Progenitor cell of endocrine pancreas (in vitro differentiated cells): ENCODE measurements at places on chromosomes 3 and 15.

DNA sequence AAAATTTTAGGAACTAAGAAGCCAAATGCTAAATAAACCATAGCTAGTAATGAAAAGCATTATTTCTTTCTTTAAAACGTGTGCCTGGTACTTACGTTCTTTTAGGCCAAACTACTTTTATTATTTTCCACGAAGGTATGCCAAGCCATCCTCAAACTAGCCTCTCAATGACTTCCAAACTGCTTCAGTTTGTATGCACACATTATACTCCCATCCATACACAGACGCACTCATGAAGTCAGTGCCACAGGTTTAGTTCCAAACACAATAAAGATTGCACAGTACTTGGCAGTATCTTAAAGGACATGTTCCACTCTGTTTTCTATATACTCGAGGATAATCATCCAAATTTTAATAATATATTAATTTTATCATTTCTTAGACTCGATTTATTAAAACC is 609.2 kb upstream of the ZNF385D start:
- no peak for DNase-seq

DNA sequence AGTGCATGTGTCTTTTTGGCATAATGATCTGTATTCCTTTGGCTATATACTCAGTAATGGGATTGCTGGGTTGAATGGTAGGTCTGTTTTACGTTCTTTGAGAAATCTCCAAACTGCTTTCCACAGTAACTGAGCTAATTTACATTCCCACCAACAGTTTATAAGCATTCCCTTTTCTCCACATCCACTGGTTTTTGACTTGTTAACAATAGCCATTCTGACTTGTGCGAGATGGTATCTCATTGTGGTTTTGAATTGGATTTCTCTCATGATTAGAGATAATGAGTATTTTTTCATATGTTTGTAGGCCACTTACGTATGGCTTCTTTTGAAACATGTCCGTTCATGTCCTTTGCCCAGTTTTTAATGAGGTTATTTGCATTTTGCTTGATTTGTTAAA is 117.7 kb downstream of the CHCHD4 start:
- no peak for DNase-seq

DNA sequence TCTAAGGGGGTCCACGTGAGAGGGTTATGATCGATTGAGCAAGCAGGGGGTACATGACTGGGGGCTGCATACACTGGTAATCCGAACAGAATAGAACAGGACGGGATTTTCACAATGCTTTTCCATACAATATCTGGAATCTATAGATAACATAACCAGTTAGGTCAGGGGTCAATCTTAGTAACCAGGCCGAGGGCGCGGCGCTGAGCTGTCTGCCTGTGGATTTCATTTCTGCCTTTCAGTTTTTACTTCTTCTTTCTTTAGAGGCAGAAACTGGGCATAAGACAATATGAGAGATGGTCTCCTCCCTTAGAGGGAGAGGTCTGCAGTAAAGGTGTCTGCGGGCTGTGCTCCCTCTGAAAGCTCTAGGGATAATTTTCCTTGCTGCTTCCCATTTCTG is 261.3 kb downstream of the XXYLT1 start:
- DNase-seq = no peak

DNA sequence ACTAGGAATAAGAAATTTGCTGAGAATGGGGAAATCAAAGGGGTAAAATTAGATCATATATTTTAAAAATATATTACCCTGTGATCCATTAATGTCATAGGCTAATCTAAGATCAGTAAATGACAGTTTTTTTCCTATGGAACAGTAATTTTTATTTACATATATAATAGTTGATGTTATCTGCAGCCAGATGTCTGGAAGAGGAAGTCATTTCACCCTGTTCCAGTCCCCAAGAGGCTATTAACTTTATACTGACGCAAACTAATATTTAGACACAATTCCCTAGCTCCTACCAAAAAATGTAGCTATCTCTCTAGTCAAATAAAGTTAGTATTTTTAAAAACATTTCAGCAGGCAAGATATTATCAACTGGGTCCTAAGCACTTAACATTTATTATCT is 558.0 kb downstream of the MECOM start:
- no peak for DNase-seq

DNA sequence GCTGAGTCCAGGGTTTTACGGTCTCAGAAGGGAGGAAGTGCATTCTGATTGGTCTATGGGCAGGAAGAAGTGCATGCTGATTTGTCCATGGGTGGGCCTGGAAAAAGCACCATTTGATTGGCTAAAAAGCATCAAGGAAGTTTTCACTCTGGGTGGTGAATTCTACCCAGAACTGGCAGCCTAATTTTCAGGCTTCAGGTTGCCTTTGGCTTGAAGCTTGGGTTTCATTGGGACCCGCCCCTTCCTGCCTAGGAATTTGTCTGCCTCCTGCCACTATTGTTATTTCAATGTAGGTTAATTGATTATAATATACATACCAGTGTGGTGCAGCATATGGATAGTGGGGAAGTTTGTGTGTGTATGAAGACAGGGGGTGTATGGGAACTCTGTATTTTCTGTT is 1355.9 kb downstream of the SI start:
- no peak for DNase-seq

DNA sequence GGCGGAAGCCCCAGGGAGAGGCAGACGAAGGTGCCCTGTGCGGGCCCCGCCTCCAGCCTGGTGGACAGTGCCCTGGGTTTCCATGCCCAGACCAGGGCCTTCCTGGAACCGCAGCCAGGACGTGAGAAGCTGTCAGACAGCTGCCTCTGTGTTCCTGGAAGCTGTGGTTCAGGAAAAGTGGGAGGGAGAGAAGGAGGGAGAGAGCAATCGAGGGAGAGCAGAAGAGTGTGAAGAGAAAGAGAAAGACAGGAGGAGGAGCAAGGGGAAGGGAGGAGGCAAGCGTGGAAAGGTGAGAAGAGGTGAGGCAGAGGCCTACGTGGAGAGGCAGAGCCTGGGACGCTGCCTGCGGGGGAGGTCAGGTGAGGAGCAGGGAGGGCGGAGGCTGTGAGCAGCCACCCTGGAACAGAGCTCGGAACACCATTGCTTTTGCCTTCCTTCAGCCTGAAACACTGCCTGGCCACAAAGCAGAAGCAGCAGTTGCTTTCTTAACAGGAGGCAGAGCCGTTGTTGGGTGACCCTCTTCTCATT is 18.6 kb downstream of the ZDHHC19 start:
- no peak for DNase-seq

GRCh38 chr3:138898708-138899107 is 48.2 kb downstream of the FOXL2 start:
- no peak for DNase-seq

DNA sequence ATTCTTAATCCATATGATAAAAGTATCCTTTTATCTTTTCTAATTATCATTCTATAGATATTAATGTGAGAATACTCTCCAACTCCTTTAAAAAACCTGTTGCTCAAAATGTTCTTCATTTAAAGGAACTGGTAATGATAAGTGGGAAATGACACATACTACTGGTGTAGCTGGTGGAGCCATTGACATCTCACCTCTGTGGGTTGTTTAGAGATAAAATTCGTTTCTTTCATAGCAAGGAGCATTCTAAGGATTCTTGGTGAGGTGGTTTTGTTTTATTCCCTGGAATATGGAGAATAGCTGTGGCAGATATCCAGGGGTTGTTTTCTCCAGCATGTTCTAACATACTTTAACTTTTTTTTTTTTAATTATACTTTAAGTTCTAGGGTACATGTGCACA is 299.8 kb upstream of the THBS1 start:
- no peak for DNase-seq

- no peak for DNase-seq
Measured at GRCh38 chr3:188332085-188332484, 178.1 kb downstream of the LPP start.

DNA sequence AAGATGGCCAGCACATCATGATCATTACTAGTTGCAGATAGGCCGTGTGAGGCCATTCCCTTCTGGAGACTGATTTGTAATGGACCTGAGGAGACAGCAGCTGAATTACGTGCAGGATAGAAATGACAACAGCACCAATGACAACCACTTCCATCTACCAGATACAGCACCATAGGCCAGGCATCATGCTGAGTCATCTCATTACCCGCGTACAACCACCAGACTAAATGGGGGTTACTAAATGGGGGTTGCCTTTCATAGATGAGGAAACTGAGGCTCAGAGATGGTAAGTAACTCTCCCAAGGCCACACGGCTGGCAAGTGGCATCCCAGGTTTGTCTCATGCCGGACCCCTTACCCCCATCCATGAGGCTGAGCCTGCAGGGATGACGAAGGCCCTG is 32.8 kb upstream of the FAM107A start:
- DNase-seq = no peak

- no peak for DNase-seq
Measured at GRCh38 chr3:72580246-72580756, 267.9 kb downstream of the SHQ1 start.

DNA sequence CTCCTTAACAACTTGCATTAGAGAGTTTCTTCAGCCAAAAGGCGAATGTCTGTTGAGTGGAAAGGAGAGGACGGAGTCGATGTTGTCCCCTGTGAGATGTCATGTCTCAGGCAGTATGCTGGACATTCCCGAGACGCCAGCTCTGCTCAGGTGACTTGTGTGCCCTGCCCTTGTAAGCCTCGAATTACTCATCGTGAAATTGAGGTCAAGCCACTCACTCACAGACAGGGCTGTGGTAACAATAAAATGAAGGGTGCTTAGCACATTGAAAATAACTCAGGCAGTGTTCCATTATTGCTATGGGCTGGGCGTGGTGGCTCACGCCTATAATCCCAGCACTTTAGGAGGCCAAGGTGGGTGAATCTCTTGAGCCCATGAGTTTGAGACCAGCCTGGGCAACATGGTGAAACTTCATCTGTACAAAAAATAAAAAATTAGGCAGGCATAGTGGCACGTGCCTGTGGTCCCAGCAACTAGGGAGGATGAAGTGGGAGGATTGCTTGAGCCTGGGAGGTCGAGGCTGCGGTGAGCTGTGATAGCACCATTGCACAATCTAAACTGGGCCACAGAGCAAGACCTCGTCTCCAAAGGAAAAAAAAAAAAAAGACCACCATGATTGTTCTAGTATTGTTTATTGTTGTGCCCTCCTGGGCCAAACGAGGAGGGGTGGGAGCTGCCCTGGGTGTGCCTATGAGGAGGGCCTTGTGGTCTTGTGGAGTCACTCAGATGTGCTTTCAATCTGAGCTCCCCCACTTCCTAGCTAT is 214.4 kb downstream of the THSD4 start:
- no peak for DNase-seq

DNA sequence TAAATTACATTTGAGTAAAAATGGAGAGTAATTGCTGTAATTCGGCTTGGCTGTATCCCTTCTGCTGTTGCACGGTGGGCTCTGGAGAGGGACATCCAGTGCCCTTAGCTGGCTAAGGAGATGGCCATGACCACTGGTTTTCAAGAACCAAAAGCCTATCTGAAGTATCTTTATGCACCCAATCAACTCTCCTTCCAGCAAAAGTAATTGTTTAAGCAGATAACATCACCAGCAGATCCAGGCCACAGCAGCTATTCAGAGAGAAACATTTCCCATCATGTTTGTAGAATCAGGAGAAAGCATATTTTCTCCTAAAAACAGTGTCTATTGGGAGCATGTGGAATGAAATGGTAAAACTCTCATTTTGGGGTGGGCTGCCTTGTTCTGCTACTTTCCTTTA is 514.5 kb upstream of the RGMA start:
- no peak for DNase-seq

- no peak for DNase-seq
Measured at GRCh38 chr15:57684491-57685151, 21.9 kb upstream of the POLR2M start.

DNA sequence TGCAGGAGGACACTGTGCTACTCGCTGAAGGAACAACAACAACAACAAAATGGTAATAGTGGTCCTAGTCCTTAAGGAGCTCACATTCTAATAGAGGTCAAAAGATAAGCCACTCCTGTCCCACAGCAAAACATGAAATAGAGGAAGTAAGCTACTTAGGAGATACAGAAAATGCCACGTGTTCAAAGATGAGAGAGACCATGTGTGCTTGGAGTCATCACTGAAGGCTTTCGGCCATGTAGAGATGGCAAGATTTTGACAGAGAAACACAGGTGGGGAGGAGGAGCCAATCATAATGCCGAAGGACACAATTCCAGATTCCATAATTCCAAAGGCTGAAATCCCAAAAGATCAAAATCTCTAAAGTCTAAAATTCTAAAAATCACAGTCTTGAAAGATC is 24.8 kb upstream of the RIOX2 start:
- DNase-seq = no peak

DNA sequence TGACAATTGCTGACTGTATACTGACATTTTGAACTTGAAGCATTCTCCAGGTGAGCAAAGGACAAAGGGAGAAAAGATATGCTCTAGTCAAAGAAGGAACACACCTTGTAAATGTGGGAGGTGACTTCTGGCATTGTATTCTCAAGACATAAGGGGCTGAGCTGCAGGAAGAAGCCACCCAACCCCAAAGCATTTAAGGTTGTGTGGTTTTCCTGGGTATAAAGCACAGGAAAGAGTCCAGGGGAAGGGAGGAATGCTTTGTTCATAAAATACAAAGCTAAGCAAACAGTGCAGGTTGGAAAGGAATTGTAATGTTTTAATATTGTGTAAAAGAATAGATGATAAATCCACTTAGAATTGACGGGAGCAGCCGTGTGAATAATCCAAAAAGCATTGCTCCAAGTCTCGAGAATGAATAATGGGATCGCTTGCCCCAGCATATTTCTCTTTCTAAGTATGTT is 102.4 kb upstream of the LRIG1 start:
- DNase-seq = no peak
